OCI-M1 (cell line): ENCODE measurements at places on chromosomes 5 and 9.

- no peak for DNase-seq
These were observed 121.5 kb downstream of the ISOC1 start for GRCh38 chr5:129216001-129216400.

DNA sequence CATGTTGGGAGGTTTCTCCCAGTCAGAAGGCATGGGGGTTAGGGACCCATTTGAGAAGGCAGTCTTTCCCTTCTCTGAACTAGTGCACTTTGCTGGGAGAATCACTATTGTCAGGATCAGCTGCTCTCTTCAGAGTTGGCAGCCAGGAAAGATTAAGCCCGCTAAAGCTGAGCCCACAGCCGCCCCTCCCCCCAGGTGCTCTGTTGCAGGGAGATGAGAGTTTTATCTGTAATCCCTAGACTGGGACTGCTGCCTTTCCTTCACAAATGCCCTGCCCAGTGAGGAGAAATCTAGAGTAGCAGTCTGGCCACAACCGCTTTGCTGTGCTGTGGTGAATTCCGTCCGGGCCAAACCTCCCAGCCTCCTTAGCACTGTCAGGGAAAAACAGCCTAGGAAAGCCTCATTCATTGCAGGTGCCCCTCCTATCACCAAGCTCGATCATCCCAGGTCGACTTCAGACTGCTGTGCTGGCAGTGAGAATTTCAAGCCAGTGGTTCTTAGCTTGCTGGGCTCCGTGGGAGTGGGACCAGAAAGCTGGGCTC, 69.8 kb downstream of the CNTLN start:
- DNase-seq, result peak; percentile 74

DNA sequence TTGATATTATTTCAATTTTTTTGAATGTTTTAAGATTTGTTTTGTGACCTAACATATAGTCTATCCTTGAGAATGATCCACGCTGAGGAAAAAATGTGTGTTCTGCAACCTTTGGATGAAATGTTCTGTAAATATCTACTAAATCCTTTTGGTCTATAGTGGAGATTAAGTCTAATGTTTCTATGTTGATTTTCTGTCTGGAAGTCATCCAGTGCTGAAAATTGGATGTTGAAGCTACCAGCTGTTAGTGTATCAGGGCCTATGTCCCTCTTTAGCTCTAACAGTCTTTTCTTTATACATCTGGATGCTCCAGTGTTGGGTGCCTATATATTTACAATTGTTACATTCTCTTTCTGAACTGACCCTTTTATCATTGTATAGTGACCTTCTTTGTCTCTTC, 422.3 kb downstream of the TMEM232 start:
- DNase-seq, result no peak

DNA sequence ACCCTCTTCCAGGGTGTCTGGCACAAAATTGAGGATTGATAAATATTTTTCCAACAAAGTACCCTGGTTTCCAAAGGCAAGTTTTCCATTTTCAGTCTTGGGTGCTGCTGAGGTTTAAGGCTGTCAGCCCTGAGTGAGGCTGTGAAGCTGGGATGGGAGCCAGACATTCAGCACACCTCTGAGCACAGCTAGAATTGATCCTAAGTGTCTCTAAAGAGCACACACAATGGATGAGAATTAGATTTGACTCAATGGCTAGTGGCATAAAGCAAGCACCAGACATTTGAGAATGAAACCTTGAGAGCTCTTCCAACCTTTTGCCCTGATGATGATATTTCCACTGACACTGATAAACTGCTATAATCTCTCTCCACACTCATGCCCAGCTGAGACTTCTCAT, 131.5 kb downstream of the MARCHF11 start:
- no peak for DNase-seq

DNA sequence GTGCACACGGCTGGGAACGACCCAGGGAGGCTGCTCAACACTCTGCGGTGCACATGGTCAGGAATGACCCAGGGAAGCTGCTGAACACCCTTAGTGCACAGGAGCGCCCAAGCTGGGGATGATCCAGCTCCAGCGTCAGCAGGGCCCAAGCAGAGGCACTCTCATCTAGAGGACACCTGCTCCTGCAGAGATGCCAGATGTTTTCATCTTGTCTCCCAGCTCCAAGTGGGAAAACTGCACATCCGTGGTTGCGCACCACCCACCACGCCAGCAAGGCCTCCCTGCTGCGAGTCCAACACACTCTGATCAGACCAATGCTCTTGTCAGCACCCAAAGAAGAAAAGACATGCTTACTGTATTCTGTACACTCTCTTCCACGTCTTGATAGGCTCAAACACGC, 34.1 kb downstream of the UBE2QL1 start:
- no peak for DNase-seq

DNA sequence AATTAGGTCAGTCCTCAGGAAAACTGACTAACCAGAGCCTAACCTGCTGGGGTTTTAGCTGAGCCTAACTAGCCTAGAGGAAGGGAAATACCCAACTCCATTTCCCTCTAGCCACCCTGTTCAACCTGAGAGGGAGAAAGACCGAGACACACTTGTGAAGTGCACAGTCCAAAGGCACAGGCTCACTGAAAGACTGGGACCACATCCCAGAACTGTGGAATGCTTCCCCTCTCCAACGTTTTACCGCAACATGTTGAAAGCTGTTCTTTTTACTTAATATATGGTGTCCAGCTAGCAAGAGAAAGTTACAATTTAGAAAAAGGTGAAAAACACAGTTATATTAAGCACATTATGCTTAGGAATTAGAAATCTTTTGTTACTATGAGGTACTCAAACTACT, 76.8 kb upstream of the SIMC1 start:
- DNase-seq, result no peak

GRCh38 chr5:106241409-106241808, 1429.3 kb downstream of the EFNA5 start:
- DNase-seq, result no peak
